Stimulated activated CD4-positive, alpha-beta T cell treated with anti-CD3 and anti-CD28 coated beads, TNF-alpha, amount 100 ng/mL, for 1 hour (primary cell): ENCODE measurements at places on chromosomes 12 and 14.

- no peak for DNase-seq
These were observed 14.4 kb downstream of the PLEK2 start for GRCh38 chr14:67397536-67397935.

GRCh38 chr12:126390969-126391566 lies 1325.8 kb downstream of the AACS start:
- DNase-seq, result no peak

DNA sequence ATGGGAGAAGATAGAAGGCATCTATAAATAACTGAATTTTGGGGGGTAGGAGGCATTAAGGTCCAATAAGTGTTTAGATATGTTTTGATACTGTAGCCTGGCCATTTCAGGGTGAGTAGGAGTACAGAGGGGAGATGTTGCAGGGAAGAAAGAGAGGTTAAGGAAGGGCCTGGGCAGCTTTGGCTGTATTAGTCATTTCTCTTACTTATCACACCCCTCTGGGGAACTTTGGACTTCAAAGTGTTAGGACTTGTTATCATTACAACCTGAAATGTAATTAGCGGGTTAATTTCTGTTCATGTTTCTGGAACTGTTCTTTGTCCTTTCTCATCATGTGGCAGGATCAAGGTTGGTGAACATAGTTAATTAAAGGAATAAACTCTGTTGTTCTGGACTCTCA lies 40.3 kb downstream of the SUSD6 start:
- no peak for DNase-seq

DNA sequence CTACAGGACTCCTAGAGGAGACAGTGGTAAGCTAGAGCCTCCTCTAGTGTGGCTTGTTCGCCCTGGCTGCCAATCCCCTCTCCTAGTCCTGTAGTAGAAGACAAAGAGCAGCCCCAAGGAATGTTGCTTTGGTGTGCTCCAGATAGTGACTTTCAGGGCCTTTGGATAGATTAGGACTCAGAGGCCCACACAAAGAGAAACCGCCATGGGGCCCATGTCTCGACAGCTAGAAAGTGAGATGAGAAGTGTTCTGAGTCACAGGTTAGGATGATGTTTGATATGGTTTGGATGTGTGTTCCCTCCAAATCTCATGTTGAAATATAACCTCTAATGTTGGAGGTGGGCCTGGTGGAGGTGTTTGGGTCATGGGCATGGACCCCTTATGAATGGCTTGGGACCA lies 51.8 kb upstream of the JDP2 start:
- no peak for DNase-seq

DNA sequence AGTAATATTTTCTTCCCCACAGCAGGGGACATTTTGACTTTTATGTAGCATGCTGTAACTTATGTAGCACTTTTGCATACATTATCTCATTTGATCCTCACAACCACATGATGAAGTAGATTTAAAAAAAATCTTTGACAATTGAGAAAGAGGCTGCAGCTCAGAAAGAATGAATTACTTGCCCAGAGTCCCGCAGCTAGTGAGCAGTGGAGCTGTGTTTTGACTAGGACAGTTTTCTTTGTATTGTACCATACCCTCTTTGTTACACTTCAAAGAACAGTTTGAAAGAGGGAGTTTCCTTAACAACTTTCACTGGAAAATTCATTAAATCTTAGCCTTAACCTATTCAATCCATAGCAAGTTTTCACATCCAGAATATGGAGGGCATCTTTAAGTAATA lies 58.6 kb downstream of the SYNE2 start:
- DNase-seq, result no peak
